Activated CD4-positive, alpha-beta T cell treated with anti-CD3 and anti-CD28 coated beads, Interleukin-2, amount 50 U/mL, for 48 hours (primary cell): ENCODE measurements at places on chromosomes 1 and 21.

GRCh38 chr1:245771511-245772281 lies 616.9 kb downstream of the KIF26B start:
- no peak for DNase-seq

- DNase-seq = peak; percentile 36
Observed at GRCh38 chr1:2314273-2314802, 77.0 kb downstream of the MORN1 start.

DNA sequence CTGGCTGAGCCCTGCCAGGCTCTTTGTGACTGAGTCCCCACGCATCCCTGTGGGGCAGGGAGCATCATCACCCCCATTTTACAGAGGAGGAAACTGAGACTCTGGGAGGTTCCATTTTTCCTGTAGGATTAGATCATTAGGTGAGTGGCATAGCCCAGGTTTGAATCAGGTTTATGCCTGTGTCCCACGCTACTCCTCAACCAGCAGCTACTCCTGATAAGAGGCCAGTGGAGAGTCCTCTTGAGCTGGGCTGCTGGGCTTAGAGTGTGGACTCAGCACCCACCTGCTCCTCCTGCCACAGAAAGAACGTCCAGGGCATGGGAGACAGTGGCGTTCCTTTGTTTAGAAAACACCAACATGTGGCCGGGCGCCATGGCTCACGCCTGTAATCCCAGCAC lies 30.7 kb downstream of the TNFRSF1B start:
- no peak for DNase-seq

GRCh38 chr21:15379776-15380175 lies 315.0 kb upstream of the NRIP1 start:
- DNase-seq = no peak

GRCh38 chr1:19798486-19799229 lies 1.1 kb downstream of the TMCO4 start:
- DNase-seq = no peak

DNA sequence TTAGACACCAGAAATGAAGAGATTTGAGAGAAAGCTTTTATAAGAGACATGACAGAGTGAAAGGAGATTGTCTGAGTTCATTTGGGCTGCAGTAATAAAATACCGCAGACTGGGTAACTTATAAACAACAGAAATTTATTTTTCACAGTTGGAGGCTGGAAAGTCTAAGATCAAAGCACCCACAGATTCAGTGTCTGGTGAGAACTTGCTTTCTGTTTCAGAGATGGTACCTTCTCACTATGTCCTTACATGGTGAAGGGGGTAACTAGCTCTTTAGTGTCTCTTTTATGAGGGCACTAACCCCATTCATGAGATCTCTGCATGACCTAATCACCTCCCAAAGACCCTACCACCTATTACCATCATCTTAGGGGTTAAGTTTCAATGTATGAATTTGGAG lies 30.9 kb upstream of the FCRL4 start:
- no peak for DNase-seq

DNA sequence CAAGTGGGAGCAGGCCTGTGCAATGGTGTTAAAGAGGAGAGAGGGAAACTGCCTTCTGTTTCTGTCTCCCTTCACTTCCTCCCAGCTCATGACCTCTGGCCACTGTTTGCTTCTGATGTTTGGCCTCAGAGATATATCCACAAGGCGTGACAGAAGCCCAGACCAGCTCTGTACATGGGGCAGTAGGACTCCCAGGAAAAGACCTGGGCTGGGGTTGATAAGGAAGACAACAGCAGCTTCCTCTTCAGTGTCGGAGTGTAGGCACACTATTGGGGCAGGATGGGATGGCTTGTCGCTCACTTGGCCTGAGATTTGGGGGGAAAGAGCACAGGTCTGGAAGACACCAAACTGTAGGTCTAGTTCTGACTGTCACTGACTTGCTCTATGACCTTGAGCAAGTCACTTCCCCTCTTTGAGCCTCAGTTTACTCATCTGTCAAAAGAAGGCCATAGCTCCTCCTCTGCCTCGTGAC lies 67.8 kb upstream of the KLHDC7A start:
- DNase-seq = no peak

DNA sequence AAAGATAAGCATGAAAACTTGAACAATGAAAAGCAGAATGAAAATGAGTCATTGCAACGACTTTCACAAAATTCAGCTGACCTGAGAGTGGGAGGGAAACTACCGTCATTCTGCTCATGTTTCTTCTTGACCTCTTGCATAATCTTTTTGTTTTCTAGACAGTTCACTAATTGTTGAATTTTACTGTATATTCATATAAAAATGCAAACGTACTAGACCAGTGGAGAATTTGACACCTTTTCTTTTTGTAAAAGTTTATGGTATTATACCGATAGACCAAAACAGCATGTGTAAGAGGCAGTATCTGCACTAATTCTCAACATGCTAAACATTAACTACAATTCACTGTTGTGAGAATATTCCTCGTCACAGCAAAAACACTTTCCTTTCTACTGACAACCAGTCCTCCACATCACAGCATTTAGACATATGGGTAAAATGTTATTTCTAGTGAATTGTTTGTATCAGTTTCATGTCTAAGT lies 137.8 kb downstream of the GREM2 start:
- no peak for DNase-seq

DNA sequence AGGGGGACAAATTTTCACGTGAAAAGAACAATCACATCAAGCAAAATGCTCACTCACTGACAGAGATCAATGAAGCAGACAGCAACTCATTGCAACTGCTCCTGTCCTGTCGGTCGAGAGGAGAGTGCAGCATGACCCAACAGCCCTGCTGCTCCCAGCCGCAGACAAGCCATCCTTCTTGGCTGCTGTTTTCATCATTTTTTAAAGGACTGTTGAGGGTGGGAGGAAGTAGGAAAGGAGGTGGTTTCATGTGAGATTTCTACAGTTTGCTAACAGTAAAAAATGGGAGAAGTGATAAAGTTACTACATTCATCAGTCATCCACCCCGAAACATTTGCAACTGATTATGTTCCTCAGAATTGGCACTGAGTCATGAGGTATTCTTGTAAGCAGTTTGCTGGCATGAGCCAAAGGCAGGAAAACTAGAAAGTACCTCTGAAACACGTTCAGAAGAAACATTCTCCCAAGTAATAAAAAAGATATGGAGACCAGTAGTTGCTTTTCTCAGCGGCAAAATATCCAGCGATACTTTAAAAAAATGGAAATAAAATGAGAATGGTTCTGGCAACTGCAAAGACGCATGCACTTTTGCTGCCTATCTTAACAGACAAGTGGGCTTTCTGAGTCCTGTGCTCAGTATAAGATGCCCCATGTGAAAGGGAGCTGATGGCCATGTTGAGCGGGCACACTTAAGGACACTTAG lies 72.0 kb upstream of the CLDN14 start:
- DNase-seq = no peak

- no peak for DNase-seq
Observed at GRCh38 chr1:175569117-175569743, 174.2 kb downstream of the TNR start.

GRCh38 chr1:169048043-169048442 lies 58.4 kb upstream of the ATP1B1 start:
- peak; percentile 13 for DNase-seq

DNA sequence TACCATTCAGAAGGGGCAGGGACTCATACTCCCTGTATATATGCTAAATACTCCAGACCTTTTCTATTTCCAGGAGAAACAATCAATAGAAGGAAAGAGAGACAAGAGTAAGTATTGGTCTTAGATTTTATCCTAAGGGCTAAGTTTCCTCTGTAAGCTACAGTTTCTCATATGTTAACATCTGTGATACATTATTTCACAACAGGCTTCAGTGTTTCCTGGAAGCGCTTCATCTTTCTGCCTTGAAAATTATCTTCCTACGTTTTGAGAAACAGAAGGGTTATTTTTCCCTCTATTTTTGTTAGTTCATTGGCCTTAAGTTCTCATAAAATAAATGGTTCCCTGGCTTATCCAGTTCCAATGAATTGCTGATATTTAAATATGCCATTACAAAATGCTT lies 15.6 kb downstream of the FMO1 start:
- DNase-seq = no peak

DNA sequence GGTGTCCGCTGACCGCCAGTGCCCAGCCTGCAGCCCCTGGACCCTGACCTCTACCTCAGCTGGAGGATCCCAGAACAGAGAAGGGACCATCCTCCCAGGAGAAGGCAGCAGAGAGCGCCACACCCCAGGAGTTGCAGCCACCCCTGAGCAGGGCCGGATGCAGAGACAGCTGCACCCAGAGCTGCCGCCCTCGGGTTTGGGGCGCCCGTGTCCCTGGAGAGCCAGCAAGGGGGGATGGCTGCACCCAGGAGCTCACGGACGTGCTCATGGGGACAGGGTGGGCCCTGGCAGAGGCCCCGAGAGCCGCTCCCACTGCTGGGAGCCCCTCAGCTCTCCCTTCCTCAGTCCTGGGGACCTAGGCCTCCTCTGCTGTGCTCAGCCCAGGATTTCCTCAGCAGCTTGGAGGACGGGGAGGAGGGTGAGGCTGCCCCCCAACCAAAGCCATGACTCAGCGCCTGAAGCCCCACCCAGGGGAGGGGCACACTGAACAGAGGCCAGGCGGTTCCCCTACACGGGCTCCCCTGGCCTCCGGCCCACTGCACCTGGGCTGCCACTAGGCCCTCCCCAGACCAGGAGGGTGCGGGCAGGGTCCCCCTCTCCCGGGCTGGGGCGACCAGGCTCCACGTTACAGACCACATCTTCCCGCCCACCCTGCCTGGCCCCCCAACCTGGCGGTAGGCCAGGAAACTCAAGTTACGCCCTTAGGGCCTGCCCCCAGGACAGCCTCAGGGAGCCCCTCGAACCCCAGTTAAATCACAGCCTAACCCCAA lies 2.2 kb downstream of the ACAP3 start:
- DNase-seq = peak; percentile 63

GRCh38 chr1:103267266-103267665 lies 158.9 kb upstream of the COL11A1 start:
- DNase-seq = no peak

- DNase-seq = no peak
Observed at GRCh38 chr1:104466068-104466467, 716.4 kb downstream of the AMY1C start.

- no peak for DNase-seq
Observed at GRCh38 chr1:203225071-203225470, 4.4 kb downstream of the CHIT1 start.

- DNase-seq = peak; percentile 21
Observed at GRCh38 chr1:3676581-3677470, 24.5 kb downstream of the TP73 start.

GRCh38 chr1:198151688-198152087 lies 5.1 kb upstream of the NEK7 start:
- no peak for DNase-seq

DNA sequence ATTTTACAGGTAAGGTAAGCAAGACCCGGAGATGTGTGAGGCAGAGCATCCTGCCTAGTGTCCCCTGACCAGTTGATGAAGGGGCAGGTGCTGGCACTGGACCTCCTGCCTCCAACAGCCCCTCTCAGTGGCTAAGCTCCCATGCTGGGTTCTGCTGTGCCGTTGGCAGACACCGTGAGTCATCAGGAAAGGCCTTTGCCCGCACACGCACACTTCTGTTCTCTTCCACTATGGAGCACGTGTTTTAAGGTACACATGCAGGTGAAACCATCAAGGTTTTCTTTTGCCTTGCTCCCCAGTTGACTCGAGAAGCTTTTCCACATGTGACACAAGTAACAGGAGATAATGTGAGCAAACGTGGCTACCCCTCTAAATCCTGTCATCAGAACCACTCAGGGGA lies 207.9 kb downstream of the RRAGC start:
- DNase-seq = no peak

- no peak for DNase-seq
Observed at GRCh38 chr21:41727784-41728763, 38.8 kb downstream of the RIPK4 start.

DNA sequence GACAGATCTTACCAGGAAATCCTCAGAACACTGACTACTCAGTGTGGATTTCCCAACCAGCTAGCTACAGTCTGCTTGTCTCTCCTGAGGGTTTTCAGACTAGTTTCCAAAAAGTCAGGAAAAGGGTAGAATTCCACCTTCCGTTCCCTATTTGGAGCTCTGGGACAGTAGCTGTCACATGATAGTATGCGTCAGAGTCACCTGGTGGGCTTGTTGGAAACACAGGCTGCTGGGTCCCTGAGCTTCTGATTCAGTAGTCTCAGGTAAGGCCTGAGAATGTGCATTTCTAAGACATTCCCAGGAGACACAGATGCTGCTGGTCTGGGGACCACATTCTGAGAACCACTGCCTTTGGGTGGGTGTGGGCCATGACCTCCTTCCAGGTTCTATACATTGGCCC lies 272.5 kb downstream of the DISC1 start:
- DNase-seq = no peak

GRCh38 chr1:157994704-157995582 lies 1.5 kb downstream of the KIRREL1 start:
- DNase-seq = no peak

GRCh38 chr1:32886004-32886827 lies at the start of gene HPCA:
HPCA (plus strand) TSS chr1:32886491; CDS start chr1:32888899, 2,408 bp downstream.
- DNase-seq = peak; percentile 53

GRCh38 chr1:204439621-204440375 lies 28.2 kb upstream of the PPP1R15B start:
- no peak for DNase-seq
